BJ (cell line): ENCODE measurements at places on chromosomes 2 and 18.

DNA sequence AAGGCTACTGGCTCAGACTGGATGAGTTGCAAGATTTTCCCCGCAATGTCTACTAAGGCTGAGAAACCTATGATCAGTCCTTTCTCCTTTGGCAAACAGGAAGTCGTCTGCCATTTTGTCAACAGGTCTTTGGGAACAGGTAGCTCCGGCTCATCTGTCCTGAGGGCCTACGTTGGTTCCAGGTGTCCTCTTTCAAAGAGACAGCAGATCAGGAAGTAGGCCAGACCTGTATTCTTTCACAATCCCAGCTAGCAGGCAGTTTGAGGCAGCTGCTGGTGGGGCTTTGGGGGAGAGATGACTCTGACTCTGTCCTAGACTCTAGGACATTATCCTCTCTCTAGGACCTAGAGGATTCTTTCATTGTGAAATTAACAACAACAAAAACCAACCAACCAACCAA, 98.6 kb downstream of the ACTR2 start:
- no peak for DNase-seq

GRCh38 chr2:221596192-221596591, 24.1 kb upstream of the EPHA4 start:
- no peak for DNase-seq

GRCh38 chr18:23703057-23703986, 14.1 kb downstream of the LAMA3 start:
- no peak for DNase-seq

- no peak for DNase-seq
Observed at GRCh38 chr18:57651914-57652313, 30.3 kb upstream of the NARS1 start.

- no peak for DNase-seq
Observed at GRCh38 chr2:237581751-237582746, 8.5 kb downstream of the RAB17 start.

DNA sequence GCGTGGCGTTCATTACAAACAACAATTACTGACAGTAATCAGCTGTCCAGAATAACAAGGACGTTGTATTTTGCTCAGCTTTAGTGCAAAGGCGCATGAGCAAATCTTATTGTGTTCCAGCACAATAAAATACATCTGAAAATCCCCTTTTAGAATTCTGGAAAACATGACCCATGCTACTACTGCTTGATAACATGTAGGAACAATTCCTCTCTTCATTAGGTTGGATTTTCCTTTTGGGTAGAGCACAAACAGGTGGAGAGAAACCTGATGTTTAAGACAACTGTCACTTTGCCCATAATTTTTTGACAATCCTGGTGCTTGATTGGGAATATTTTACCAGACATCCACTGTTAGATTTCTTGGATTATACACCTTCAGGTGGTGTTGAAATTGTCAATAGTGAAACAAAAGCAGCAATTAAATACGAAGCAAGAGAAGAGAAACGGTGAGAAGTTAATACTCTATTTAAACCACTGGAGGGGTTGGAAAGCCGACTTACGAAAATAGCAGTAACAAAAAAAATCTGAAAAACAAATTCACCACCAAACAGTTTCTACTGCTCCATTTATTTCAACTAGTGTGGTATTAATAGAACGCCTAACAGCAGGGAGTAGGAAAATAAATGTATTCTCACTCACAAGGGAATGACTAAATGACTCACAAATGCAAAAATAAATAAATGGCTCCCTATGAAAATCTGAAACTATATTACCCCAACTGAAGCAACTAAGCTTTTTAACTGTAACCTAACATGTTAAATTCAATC, 102.7 kb downstream of the CPO start:
- no peak for DNase-seq

- DNase-seq: no peak
Observed at GRCh38 chr2:80255918-80256781, 48.4 kb downstream of the LRRTM1 start.

DNA sequence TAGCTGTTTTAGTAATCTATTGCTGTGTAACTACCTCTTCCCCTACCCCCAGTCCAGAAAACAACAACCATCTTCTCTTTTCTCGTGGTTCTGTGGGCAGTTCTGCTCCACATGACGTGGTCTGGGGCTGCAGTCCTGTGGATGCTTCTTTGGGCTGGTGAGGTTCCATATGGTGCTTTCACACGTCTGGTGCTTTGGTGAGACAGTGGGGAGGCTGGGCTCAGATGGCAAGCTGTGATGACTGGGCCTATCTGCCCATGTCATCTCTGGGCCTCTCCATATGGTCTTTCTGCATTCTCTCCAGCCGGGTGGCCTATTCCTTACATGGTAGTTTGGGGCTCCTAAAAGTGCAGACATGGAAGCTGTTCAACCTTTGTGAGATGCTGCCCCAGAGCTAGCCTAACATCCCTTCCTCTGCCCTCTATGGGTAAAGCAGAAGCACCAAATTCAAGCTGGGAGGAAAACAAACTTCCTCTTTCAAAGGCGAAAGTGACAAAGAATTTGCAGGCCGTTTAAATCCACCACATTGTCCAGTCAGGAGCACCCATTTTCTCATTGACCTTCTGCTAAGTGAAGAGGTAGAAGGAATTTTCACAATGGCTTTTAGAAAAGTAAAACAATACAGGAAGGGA, 68.3 kb upstream of the IL1R1 start:
- DNase-seq: no peak

GRCh38 chr2:14232217-14232616, 400.3 kb upstream of the LRATD1 start:
- DNase-seq: no peak

GRCh38 chr2:44397447-44398175, 35.9 kb downstream of the CAMKMT start:
- DNase-seq: no peak

GRCh38 chr2:6963727-6964126, 46.5 kb downstream of the RNF144A start:
- DNase-seq: no peak

DNA sequence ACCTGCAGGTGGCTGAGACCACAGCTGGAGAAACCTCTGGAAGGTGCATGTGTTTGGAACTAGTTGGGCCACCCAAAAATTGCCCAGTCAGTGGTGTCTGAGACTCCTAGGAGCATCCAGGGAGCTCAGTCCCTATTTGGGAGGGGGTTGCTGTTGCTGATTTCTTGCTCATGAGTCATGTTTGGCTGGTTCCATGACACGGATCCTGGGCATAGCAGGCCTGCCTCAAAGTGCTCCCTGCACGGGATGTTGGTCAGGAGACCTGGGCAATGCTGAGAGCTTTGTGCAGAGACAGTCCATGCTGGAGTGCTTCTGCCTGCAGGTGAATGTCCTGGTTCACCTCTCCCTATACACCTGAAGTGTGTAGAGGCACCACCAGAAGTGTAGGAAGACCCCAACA, 194.2 kb downstream of the GLI2 start:
- no peak for DNase-seq
